GM20000 (cell line): ENCODE measurements at places on chromosomes 6 and 20.

DNA sequence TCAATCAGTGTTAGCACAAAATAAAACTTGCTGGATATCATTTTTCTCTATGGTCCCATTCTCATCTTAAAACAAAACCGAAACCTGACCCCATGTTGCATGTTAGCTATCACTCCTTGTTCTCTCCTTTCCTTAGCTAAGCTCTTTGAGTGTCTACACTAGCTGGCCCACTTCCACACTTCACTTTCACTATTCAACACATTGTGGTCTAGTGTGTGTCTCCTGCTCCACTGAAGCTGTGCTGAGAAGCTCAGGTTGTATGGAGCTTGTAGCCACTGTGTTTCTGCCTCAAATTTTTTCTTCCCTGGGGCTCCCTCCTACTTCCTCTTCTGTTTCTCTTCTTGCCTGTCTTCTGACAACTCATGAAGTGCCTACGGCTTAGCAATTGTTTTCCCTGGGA is 223.0 kb downstream of the NKAIN2 start:
- no peak for DNase-seq

DNA sequence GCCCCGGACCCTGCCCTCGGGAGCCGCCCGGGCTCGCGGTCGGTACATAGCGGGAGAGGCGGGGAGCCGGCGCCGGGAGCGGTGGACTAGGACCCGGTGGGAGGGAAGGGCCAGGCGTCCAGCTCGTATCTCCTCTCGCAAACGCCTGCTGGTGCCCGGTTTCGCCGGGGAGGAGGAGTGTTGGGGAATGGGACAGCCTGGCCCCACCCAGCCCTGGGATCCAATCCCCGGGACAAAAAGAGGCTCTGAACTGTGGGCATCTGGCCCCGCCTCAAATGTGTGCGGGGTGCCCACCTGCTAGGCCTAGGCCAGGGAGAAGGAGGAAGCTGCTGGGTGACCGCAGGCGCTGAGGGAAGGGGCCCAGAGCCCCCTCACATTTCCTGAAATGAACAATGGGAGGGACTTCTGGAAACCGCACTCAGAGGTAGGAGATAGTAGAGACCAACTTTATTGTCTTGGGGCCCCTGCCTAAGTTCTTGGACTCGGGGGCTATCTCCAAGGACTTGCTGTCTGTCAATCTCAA is at the start of gene KCNK17:
TSS of gene KCNK17 (minus strand) at position 147 of the 523 bp plus-strand sequence. CDS start at position 48, 99 bp downstream.
- DNase-seq, result no peak

DNA sequence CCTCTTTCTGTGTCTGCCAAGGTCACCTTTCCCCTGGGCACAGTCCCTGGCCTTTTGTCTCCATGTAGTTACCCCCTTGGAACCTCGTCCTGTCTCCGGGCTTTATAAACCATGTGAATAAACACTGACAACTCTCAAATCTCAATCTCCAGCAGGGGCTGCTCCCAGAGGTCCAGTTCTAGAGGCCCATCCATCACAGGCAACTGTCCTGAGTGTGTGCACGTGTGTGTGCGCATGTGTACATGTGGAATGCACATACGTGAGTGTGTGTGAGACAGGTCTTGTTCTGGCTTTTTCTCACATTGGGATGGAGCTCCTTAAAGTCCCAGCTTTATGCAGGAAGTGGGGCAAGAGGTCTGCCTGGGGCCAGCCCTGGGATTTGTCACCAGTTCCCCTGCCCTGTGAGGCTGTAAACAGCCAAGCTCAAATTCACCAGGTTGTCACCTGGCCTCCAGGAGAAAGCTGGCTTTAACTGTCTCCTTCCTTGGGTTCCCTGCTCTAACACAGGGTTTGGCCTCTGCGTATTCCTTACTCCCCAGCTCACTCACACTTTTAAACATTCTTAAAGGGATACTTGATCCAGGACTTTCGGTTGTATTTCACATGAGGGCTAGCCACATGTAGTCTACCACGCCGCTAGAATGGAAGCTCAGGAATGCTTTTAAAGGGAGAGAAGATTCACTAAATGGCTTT is 42.7 kb downstream of the RAMACL start:
- DNase-seq, result no peak

DNA sequence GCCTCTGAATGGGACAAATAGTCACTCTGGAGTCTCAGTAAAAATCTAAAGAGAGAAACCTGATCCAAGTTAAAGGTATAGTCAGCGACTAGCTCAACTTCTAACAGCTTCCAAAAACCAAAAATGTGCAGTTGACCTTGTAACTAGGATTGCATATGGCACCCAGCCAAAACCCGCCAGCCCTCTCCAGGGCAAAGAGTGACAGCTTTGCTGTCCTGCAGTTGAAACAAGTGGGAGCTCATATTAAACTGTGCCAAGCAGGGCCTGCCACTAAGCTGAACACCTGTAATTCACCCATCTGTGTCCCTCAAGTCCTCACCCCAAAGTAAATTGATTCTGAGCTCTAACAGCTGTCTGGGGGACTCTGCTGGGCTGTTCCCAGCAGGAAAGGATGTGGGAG is 695.3 kb downstream of the MAFB start:
- no peak for DNase-seq

- no peak for DNase-seq
These were observed 18.0 kb downstream of the TFEB start for GRCh38 chr6:41717392-41717736.

DNA sequence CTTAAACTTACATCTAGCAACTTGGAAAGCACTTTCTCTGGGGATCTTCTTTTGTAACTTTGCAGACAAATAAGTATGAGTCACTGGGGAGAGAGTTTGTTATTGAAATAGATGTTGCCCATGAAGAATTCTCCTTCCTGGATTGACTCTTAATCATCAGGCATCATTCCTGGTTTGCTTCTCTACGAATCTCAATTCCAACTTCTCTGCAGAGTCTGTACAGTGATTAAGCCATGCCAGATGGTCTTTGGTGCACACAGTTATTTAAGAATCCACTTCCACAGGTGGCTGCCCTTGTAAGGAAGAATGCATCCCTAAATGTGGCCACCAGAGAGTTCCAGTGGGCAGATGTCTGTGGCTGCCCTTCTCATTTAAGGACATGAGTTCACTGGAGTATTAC is 25.7 kb downstream of the MYCT1 start:
- DNase-seq, result no peak

DNA sequence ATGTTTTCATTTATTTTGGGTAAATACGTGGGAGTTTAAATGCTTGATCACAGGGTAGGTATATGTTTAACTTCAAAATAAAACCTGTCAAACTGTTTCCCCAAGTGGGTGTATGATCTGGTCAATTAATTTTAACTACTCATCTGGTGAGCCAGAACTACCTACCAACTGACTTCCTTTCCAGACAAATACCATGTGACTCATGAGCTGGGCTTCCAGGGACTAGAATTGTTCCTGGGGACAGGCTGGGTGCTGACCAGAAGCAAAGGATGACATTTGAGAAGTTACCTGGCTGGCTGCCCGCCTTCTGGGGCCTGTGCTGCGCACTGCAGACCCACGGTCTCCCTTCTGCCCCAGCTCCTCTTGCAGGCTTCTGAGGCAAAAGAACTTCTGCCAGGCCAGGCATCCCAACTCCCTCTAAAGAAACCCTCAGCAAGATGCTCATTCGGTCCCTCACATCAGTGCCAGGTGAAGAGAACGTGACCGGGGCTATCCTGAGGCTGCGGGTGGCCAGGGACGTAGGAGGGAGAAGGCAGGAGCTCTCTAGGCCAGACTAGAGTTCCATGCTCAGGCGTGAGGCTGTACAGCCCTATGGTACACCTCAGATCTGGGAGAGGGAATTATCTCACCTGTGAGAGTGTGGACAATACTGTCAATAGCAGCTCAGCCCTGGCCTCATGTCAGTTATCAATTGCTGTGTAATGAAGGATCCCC is 103.6 kb downstream of the JPH2 start:
- DNase-seq, result no peak

DNA sequence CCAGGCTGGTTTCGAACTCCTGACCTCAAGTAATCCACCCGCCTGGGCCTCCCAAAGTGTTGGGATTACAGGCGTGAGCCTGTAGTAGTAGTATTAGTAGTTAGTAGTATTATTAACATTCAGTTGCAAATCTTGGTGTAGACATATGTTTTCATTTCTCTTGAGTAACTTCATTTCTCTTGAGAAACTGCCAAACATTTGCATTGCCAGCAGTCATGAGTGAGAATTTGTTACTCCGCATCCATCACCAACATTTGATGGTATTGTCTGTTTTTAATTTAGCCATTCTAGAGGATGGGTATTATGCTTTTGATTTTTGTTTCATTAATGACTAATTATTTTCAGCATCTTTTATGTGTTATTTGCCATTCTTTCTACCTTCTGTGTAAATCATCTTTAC is 1.5 kb upstream of the ERVFRD-1 start:
- no peak for DNase-seq

DNA sequence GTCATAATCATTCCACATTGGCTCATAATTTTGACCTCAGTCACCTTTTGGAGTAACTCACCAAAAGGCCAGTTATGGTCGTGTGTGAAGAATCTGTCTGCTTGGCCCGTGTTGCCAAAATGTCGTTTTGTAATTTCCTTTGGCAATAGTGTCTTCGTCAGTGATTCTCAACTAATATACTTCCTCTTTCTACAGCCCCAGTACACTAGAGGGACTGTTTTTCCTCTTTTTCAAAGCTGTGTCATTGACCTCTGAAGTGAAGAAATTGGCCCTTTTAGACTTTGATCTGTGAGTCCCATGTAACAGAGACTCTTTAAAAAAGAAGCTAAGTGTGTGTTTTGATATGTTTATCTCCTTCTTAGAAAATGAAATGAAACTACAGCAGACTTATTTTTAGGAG is 5.2 kb downstream of the FOXO3 start:
- DNase-seq, result peak; percentile 44

DNA sequence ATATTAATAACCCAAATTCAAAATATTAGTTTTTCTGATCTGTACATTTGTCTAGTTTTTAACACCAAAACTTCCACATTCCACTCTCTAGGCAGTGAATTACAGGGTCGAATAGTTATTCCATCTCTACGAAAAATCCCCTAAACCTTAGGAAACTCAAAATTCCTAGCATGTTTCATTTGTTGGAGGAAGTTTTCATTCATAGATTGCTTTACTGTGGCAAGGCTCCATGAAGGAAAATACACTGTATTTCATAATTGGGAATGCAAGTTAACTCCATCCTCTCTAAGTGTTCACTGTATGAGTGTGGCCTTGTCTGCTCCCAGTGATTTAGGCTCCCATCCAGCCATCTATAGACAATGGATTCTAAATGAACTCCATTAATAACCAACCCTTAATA is 296.1 kb downstream of the TENT5A start:
- no peak for DNase-seq

DNA sequence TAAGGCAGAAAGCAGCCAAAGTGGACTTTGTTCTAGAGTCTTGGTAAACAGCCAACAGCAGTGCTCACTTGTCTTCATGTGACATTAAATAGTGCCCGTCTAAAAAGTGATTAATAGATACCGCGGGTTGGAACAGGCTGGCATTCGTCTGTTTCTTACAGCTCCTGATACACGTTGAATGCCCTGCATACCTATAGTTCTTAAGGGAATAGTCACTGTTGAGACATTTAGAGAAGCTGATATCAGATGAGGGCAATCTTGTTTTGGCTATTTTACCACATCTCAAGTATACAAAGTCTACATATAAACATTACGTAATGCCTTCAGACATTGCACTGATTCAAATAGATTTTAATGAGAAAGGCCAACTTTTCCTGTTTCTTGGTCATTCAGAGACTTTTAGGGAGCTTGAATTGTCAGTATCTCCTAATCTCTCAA is 374.9 kb upstream of the FLRT3 start:
- no peak for DNase-seq

DNA sequence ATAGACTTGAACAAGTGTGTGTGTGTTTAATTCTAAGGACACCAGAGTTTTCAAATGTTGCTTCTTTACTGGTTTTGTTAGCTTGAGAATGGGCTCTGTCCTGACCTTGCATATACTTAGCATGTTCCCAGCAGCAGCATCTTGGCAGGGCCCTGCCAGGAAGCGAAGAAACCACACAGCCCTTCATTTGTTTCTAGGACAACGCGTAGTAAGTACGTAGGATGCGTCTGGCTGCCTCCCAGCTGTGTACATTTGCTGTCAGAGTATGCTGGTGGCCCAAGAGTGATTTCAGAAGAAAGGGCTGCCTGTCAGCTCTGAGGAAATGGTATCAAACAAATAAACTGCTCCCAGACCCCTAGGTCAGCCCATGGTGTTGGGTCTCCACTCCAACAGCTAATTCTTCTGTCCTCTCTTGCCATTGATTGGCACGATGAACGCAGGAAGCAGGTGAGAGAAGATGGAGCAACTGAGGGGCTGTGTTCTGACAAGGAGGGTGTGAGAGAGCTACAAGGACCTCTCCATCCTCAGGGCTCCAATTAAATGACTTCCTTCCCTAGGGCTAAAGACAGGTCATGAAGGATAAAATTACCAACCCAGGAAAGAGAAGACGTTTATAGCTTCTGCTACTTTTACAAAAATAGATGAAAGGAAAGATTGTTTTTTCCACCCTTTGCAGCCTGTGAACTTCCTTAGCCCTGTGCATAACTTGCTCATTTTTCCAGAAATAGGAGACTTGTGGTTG is 55.9 kb upstream of the HDDC2 start:
- DNase-seq, result peak; percentile 26

DNA sequence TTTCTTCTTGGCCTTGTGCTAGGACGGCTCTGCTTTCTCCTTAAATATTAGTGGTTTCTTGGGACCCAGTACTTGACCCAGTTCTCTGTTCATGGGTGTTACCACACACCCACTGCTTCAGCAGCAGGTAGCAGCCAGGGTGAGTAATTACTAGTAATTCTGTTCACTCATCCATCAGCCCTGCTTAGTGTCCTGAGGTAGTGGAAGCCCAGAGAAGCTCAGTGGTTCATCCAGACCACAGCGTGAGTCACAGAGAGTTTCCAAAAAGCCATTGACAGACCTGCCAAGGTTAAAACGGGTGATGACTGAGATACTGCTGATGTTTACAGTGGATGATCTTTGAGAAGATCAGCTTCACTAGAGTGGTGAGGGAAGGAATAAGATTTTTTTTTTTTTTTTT is 51.7 kb upstream of the HINT3 start:
- DNase-seq, result peak; percentile 10

DNA sequence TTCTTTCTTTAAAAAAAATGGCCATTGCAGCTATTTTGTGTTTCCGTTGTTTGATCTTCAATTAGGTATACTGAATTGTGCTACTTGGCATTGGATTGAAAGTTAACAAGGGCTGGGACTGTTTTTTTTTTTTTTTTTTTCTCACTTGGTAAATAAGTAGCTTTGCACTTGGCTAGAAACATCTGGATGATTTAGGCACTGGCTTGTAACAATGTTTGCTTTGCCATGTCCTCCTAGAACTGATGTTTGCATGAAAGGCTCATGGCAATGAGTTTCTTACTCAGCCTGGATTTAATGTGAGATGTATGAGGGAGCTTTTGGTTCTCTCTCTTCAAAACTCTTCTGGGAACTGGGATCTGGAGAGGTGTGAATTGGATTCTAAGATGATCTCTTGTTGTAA is 414.1 kb downstream of the CDH26 start:
- no peak for DNase-seq

- DNase-seq, result no peak
These were observed 69.9 kb upstream of the MYLIP start for GRCh38 chr6:16058929-16059345.

DNA sequence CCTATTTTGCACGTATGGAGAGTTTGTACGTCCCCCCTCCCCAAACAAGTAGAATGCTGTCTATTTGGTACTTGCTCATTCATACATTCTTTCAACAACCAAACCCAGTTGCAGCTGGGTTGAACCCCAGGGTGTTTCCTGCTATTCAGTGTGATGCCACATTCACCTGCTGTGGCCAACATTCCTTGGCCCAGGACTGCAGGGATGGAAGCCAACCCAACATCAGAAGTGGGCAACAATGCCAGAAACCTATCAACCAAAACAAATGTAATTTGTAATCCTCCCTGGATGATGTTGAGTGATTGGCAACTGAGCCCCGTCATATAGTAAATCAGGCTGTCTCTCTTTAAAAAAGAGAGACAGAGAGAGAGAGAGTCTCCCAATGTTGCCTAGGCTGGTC is 8.9 kb downstream of the NT5E start:
- no peak for DNase-seq
